ENCODE measurements at places on chromosomes 12 and 14. TPM values are rescaled to one million over a fixed set of nuclear protein-coding genes. Genes with fewer than 3 reads are reported as not detected.

DNA sequence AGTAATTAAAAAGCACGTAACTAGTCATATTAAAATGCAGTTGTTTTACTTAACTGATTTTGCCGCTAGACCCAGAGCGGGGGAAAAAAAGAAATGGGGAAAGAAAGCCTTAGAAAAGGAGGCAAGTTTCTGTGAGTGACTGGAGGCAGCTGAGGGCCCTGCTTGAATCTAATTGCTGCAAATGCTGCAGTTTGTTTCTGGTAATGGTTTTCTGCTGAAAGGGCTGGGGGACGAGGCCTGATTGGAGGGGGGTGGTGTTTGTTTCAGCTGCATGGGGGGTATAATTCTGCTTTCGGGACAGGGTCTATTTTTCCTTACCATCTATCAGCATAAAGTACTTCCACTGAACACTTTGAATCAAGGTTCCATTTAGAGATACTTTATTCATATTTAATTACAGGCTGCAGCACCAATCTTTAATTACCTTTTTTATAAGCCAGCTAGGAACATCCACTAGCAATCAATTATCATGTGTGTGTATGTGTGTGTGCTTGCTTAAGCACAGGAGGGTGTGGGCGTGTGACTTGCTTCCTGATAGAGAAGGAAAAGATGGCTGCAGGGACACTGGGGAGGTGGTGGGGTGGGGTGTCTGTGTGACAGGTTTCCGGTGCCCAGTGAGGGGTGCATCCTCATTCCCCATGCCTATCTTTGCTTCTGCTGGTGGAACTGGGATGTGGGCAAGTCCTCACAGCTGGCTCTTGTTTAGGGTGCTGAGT lies 83.4 kb downstream of the ADCK1 start:
- no peak for DNase-seq

DNA sequence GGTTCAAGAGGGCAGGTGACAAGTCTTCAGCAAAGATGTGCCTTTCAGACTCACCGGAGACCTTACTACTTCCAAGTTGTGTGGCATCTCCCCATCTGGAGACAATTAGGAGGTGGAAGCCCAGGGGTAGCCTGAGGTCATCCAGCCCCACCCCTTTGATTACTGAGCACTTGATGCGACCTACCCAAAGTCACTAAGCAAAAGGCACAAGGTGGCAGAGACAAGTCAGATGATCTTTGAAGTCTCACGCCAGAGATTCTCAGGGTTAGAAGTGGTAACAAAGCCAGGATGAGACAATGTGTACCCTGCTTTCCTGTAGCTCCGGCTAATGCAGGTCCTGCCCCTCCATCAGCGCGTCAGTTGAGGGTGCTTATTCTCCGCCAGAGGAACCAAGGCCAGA lies 1.4 kb upstream of the FOXN3 start:
- DNase-seq, result no peak

ARF3 gene
- 49.6 TPM for total RNA-seq

DBX2 gene
- 0.73 TPM for total RNA-seq

PRB2 gene
- total RNA-seq, result not detected

- no peak for DNase-seq
Measured at GRCh38 chr12:95395696-95396095, 78.3 kb upstream of the METAP2 start.

YBX3 gene
- 16.2 TPM for total RNA-seq

CLEC12A gene
- total RNA-seq, result not detected

- no peak for DNase-seq
Measured at GRCh38 chr12:21627924-21628323, 23.3 kb upstream of the GYS2 start.

GRCh38 chr14:72745991-72746980 lies 147.6 kb downstream of the DPF3 start:
- DNase-seq, result no peak

DNA sequence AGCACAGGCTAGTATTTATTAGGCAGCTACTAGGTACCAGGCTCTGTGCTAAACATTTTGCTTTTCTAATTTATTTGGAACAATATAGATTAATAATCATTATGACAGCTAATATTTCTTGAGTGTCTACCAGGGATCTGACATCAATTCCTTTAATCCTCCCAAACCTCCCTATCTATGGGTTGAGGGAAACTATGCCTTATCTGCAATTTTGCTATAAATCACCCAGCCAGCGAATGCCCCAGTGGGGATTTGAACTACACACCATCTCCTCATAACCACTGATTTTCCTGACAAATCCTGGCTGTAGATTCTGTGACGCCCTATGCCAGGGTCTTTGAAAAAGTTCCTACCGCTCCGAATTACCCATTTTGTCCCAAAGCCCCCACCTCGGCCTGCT lies 21.4 kb upstream of the PLEKHG3 start:
- no peak for DNase-seq

DNA sequence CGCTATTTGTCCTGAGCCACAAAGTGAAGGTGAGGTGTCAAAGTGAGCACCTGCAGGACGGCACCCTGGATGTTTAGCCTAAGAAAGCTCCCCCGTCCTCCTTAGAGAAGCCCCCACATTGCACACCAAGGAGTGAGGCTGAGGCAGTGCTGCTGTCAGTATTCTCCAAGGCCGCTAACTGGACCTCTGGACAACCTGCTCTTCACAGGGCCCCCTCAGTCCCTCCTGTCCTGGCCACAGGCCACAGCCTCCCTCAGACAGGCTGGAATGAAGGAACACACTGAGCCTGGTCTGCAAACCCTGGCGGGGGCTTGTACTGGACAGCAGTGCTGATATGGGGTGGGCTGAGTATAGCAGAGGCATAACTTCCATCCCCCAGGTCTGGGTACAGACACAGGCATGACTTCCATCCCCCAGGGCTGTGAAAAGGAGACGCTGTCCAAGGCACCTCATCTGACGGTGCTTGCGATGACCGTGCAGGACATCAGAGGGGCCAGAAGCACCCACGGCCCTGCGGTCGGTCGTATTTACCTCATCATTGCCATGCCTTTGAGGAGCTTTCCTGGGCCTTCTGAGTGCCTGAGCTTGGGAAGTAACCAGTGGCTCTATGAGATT lies 82.4 kb upstream of the DIO3 start:
- no peak for DNase-seq

- no peak for DNase-seq
Measured at GRCh38 chr14:93932642-93933041, 5.5 kb downstream of the FAM181A start.

NTF3 gene
- 17.1 TPM for total RNA-seq

DNA sequence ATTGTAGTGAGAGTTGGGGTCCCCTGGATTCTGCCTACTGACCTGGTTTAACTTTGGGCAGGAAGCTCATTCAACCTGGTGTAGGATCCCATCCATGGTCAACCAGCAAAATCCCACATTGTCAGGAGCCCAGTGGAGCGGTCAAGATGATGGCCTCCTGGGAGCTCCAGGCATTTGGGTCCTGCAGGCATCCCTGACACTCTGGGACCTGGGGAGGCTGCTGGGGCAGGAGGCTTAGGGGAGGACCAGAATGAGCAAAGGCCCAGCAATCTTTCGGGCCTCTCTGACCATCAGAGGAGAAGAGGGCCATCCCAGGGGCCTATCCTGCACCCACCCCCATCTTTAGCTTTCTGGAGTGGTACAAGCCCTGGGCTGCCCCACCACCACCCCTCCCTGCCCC lies 104.0 kb downstream of the PRMT8 start:
- DNase-seq, result no peak

GRCh38 chr12:46164186-46164761 lies 104.6 kb downstream of the SLC38A1 start:
- no peak for DNase-seq

DNA sequence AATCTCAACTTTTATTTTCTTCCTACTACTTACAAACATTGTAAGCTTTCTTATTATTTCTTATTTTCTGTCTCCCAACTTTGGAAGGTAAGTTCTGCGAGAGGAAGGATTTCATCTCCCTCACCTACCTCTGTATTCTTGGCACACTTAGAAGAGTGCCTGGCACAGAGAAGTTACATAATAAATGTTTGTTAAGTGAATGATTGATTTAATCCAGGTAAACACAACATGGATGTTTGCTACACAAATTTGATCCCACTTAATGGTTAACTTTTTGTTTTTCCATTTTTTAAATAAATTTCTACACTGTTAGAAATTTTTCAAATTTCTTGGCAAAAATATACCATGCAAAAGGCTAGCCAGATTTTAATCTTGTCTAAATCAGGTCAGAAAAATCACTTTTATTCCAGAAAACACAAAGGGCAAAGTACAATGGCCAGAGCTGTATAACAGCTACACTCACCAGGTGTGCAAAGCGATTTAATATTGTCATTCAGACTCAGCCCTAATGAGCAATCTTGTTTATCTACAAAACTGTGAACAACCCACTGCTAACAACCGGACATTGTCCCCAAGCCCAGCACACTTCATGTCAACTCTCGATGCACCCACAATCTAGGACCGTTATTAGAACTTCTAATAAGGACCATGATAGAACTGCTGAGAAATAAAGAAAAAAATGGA lies 222.1 kb upstream of the EEA1 start:
- DNase-seq, result no peak

GRCh38 chr12:6839482-6840201 lies 1.1 kb upstream of the GNB3 start:
- DNase-seq, result peak; percentile 79

DNAH10 gene
- total RNA-seq, result 2.1 TPM

DNA sequence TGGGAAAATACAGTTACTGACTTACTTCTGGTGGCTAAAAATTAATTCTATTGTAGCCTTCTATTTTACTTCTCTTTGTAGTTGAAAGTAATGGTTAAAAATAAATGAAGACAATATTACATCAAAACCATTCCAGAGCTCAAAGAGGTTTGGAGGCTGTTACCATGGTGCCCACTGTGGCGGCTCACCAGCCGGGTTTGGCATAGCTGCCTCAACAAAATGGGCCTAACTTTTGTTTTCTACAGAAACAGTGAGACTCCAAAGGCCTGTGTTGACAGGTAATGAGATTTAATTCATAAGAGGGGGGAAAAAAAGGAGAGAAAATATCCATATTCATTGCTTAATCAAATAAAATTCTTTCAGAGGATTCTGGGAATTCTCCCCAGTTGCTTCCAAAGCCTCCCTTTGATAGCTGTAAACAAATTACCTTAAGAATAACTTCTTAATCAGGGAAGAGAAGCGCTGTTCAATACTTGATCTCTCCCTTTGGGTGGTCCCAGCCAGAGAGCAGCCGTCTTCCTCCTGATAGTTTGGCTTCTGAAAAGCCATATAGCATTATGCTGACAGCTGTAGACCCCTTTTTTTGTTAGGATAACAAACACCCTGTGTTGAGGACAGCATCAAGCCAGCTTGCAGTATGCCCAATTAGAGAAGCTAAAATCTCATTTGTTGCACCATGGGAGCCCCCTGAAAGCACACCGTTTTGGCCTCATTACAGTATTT lies 266.8 kb downstream of the NEDD1 start:
- DNase-seq, result no peak

CELA1 gene
- not detected for total RNA-seq

CCDC92 gene
- total RNA-seq, result 35.4 TPM

MAP3K9 gene
- 27.7 TPM for total RNA-seq

DNA sequence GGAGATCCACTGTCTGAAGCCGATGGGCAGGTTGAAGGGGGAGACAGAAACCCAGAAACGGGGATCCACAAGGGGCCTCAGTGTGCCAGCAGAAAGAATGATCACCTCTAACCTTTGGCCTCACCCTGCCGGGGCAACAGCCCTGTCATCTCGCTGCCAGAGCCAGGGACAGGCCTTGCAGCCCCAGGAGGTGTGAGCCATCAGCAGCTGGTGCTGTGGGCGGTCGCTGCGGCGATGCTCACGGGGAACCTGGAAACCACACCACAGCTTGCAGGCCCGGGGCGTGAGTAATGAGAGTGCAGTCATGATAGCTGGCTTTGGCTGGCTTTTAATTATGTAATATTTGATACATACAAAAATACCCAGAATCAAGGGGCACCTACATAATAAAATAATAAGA lies 4.7 kb upstream of the TTC7B start:
- peak; percentile 36 for DNase-seq

ASCL4 gene
- total RNA-seq, result not detected

DNA sequence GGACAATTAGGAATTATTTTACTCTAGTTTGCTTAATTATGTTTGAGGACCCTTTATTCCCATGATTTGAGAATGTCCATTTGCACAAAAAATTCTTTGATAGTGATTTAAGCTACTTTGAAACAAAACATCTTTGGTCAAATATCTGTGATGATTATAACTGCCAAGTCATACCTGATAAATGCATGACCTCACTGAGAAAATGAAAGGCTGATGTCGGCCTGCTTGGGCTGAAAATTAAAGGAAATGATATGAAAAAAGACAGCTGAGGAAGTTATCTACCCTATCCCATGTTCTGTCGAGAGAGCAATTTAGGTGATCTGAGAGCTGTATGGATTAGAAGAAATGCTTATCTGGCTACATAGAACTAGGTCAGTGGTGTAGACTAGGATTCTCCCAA lies 43.6 kb downstream of the ATL1 start:
- DNase-seq, result no peak

MYBPC1 gene
- total RNA-seq, result 2.0 TPM

GRCh38 chr14:73295198-73295796 lies 58.0 kb downstream of the PAPLN start:
- peak; percentile 60 for DNase-seq

IL22 gene
- 0.82 TPM for total RNA-seq

GRCh38 chr12:110756611-110757010 lies 13.9 kb upstream of the PPP1CC start:
- DNase-seq, result no peak

FOXJ2 gene
- total RNA-seq, result 6.6 TPM

- DNase-seq, result peak; percentile 79
Measured at GRCh38 chr14:90556012-90556477, 159.2 kb downstream of the CALM1 start.

DNA sequence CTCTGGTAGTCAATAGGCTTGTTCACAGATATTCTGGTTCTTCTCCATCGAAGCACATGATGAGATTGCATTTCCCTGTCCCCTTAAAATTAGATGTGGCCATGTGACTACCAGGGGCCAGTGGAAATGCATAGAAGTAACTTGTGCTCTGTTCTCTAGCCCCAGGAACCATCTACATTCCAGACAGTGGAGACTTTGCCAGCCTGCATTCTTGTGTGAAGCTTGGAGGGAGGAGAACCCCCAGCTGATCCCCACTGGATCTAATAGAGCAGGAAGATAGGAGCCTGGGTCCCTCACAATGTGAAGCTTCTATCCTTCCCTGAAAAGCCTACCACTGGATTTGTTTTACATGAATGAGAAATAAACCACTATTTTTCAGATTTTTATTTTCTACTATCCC lies 130.1 kb downstream of the KITLG start:
- no peak for DNase-seq

C2CD5 gene
- 149 TPM for total RNA-seq

- DNase-seq, result no peak
Measured at GRCh38 chr12:75478116-75478794, 2.3 kb upstream of the GLIPR1 start.

GRCh38 chr12:50515587-50515986 lies 10.8 kb downstream of the DIP2B start:
- no peak for DNase-seq

DNA sequence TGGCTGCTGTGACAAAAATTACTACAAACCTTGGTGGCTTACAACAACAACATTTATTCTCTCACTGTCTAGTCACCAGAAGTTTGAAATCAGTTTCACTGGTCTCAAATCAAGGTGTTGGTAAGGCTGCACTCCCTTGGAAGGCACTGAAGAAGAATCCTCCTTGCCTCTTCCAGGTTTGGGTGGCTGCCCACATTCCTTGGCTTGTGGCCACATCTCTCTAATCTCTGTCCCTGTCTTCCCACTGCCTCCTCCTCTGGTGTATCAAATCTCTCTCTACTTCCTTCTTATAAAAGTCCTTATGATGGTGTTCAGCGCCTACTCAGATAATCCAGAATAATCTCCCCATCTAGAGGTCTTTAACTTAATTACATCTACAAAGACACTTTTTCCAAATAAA lies 31.0 kb downstream of the PLCZ1 start:
- DNase-seq, result no peak

FGD4 gene
- 61.9 TPM for total RNA-seq

- DNase-seq, result no peak
Measured at GRCh38 chr12:97229004-97229403, 233.6 kb upstream of the RMST start.
